G401 (cell line): ENCODE measurements at places on chromosomes 4 and X. TPM values are rescaled to one million over a fixed set of nuclear protein-coding genes. Genes with fewer than 3 reads are reported as not detected.
A peak's percentile ranks its signal among the peaks of the same experiment; 100 is the strongest.

- DNase-seq = peak; percentile 37
Measured at GRCh38 chrX:107700317-107700774, 72.0 kb downstream of the PRPS1 start.

GRCh38 chr4:186166852-186167512, 24.4 kb upstream of the CYP4V2 start:
- DNase-seq = no peak

DNA sequence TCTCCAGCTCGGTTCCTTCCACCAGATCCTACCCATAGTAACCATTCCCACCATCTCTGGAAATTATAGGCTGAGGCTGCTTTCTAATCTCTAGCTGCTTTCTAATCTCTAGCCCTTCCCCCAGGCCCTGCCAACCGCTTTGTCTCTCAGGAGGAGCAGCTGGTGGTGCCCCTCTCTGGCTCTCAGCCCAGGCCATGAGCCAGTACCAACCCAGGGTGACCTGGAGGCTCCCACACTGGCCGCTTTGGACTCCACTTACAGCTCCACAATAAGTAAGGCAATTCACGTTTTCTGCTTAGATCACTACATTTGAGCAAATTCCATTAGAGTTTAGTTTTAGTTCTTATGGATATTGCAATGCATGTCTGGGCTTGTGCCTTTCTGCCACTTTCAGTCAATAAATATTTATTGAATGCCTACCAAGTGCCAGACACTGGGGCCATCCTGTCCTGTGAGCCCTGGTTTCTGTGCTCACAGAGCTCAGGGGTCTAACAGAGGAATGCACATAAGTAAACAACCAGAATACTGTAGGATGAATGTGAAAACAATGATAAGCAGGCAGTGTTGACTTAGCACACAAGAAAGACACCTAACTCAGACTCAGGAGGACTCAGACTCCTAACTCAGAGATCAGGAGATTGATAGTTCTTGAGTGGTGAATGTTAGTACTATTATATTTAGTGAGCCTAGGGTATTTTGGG, 38.9 kb downstream of the SMC1A start:
- peak; percentile 79 for DNase-seq

- DNase-seq = no peak
Measured at GRCh38 chr4:80081566-80081965, 8.5 kb upstream of the ANTXR2 start.

- DNase-seq = peak; percentile 42
Measured at GRCh38 chrX:44871931-44872820, 812 bp upstream of the KDM6A start.

Gene OCIAD2
- total RNA-seq = not detected in 2 replicates
